ENCODE measurements at places on chromosomes 1 and 21. TPM values are rescaled to one million over a fixed set of nuclear protein-coding genes. Genes with fewer than 3 reads are reported as not detected.
A peak's percentile ranks its signal among the peaks of the same experiment; 100 is the strongest.

AMY2A gene
- total RNA-seq = not detected

PDZK1IP1 gene
- not detected for total RNA-seq

- DNase-seq = peak; percentile 13
- peaks cover 4% of the 10 kb centered on the region for H3K4me1 ChIP-seq
- no peaks in the 10 kb centered on the region for H3K27me3 ChIP-seq
- no peaks in the 10 kb centered on the region for H3K36me3 ChIP-seq
- no peak overlapping the region for H3K27ac ChIP-seq
Observed at GRCh38 chr1:200951016-200951415, 56.3 kb downstream of the INAVA start.

DNA sequence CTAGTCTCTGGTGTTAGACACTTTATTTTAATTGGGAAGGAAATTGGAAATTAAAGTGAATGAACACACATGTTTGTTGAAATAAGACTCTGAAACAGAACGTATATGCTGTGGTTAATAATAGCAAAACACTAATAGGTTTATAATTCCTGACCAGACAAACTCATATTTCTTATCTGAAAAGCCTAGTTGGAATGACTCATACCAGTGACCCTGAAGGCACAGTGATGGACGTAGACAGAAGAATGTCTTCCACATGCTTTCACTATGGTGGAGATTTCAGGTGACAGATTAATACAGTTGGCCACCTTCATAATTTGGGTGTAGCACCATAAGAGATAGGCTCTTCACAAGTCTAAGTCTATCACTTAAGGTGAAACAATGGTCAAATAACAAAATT lies 83.0 kb upstream of the COL11A1 start:
- H3K4me3 ChIP-seq = no peak overlapping the region
- H3K4me1 ChIP-seq = no peaks in the 10 kb centered on the region
- no peak for DNase-seq
- H3K27me3 ChIP-seq = no peaks in the 10 kb centered on the region

GRCh38 chr1:154481053-154481452 lies 21.0 kb upstream of the TDRD10 start:
- H3K4me3 ChIP-seq = no peak overlapping the region
- DNase-seq = no peak
- H3K4me1 ChIP-seq = peaks cover 8% of the 10 kb centered on the region
- H3K36me3 ChIP-seq = no peaks in the 10 kb centered on the region

DNM3 gene
- total RNA-seq = 0.57 TPM

GRCh38 chr1:111620441-111620971 lies 917 bp downstream of the RAP1A start:
- H3K4me1 ChIP-seq = peaks cover 3% of the 10 kb centered on the region
- no peaks in the 10 kb centered on the region for H3K36me3 ChIP-seq
- no peak for DNase-seq
- peaks cover 18% of the 10 kb centered on the region for H3K27me3 ChIP-seq

DNA sequence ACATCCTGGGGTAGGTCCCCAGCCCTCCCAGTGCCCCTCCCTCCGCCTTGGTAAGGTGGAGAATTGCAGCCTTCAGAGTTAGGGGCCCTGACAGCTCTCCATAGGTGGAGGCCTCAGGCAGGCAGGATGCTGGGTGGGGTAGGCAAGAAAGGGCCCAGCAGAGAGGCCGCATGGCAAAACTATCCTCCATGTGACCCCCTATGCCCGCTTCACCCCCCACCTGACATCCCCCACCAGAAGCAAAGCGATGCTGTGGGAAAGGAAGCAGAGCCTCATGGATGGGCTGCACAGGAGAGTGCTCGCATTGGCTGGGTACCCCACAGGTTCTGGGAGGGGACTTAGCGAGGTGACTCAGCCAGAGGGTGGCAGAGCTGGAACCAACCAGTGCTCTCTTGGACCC lies 1.6 kb downstream of the S100A9 start:
- no peaks in the 10 kb centered on the region for H3K36me3 ChIP-seq
- H3K4me3 ChIP-seq = no peak overlapping the region
- peak; percentile 31 for DNase-seq
- H3K27me3 ChIP-seq = no peaks in the 10 kb centered on the region
- H3K27ac ChIP-seq = no peak overlapping the region

DNA sequence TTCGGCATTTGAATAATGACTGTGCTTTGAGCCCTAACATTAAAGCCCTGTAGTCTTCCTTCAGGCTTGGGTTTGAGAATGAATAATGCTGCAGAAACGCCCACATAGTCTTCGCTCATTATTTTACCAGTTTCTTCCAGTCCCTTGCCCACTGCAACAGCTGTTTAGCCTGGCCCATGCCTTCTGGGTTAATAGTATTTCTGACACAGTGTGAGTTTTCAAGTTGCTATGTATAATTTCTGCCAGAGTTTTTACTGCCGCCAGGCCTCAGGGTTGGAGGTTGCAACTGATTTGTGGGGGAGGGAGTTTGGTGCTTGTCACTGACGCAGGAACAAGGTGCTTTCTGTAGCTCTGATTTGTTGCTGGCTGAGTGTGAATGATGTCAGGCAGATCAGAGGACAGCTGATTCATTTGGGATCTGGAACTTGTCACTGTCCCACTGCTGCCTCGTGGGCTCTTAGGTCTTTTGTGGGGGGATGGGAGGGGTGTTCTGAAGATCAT lies 109.8 kb downstream of the MAST2 start:
- no peak overlapping the region for H3K4me3 ChIP-seq
- peaks cover 7% of the 10 kb centered on the region for H3K4me1 ChIP-seq
- H3K27me3 ChIP-seq = no peaks in the 10 kb centered on the region

DNA sequence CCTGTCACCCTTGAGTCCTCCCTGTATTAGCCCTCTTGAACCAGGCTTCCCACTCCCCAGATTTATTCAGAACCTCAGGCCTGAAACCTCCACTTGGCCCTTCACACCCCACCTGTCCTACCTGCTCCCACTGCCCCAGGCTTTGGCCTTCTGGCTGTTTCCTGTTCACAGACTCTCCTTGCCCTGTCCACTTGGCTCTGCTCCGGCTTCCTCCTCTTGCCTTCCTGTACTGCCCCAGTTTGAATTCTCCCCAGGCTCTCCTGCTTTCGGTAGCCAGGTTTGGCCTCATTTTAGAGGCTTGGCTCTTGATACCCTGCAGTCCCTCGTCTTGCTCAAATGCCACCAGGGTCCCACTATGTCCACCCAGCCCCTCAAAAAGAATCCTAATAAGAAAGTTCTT lies 385.2 kb downstream of the KCNH1 start:
- no peaks in the 10 kb centered on the region for H3K36me3 ChIP-seq
- no peak for DNase-seq
- no peak overlapping the region for H3K27ac ChIP-seq
- H3K4me1 ChIP-seq = no peaks in the 10 kb centered on the region
- no peak overlapping the region for H3K4me3 ChIP-seq

DLGAP3 gene
- total RNA-seq = 4.0 TPM

- H3K27ac ChIP-seq = no peak overlapping the region
- DNase-seq = no peak
- no peaks in the 10 kb centered on the region for H3K27me3 ChIP-seq
- no peaks in the 10 kb centered on the region for H3K36me3 ChIP-seq
Observed at GRCh38 chr1:43801203-43801602, 93.9 kb downstream of the ST3GAL3 start.

TRIM58 gene
- total RNA-seq = 1.7 TPM

LAMTOR2 gene
- 101 TPM for total RNA-seq

FOXO6 gene
- total RNA-seq = 1.9 TPM

DNA sequence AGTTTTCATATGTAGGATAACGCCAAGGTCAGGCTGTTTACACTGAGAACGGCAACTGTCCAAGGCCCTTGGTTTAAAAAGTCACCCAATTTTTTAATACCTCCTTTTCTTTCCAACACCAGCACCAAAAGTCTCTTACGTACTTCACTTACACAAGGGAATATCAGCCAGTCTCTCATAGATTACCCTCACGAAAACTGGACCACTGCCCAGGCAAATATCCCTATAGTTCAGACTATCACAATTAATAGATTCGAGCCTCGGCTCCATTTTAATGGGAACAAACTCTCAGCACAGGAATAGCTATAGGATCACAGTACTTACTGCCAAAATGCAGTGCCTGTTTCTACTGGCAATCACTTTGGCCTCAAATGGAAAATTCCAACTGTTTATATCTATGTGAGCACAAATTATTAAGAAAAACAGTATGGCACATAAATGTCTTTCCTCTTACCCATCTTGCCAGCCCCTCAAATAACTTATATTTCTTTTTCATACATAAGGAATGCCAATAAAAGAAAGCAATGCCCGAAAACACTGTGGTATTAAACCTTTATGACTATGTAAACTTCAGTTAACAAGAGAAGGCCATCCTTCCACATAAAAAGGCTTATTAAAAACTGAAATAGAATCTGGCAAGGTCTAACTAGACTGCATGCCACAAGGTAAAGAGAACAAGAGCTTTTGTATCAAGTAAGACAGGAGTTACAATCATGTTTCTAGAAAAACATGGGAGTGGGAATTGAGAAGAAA lies 97.8 kb downstream of the SLC45A1 start:
- H3K4me1 ChIP-seq = peaks cover 16% of the 10 kb centered on the region
- peaks cover 62% of the 10 kb centered on the region for H3K36me3 ChIP-seq
- no peak for DNase-seq
- H3K4me3 ChIP-seq = no peak overlapping the region
- no peaks in the 10 kb centered on the region for H3K27me3 ChIP-seq

DNA sequence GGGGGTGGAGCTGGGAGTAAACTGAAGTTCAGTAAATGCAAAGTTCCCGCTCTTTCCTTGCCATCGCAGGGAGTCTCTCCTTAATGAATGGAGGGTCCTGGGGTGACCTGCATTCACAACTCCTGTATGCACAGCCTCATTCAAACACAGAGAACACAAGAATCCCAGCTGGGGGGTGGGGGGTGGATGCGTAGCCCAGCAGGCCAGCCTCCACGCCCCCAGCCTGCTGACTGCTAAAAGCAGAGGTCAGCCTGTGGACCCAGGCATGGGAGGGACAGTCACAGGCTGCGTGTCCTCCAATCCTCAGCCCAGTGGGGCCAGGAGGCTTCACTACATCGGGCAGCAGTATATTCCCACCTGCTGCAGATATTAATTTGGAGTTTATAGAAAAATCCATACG lies 263.1 kb downstream of the GRIK3 start:
- H3K4me3 ChIP-seq = peak overlapping the region; percentile 59
- H3K27me3 ChIP-seq = no peaks in the 10 kb centered on the region
- peak; percentile 93 for DNase-seq
- no peaks in the 10 kb centered on the region for H3K36me3 ChIP-seq

GRCh38 chr1:147807405-147807804 lies 47.0 kb upstream of the GJA5 start:
- H3K4me3 ChIP-seq = no peak overlapping the region
- peak; percentile 38 for DNase-seq
- H3K36me3 ChIP-seq = no peaks in the 10 kb centered on the region
- peaks cover 9% of the 10 kb centered on the region for H3K27me3 ChIP-seq
- H3K4me1 ChIP-seq = no peaks in the 10 kb centered on the region

HUNK gene
- total RNA-seq = 6.5 TPM

- H3K27me3 ChIP-seq = peaks cover 25% of the 10 kb centered on the region
- H3K4me3 ChIP-seq = peak within 1 kb of the TSS; percentile 94
- H3K4me1 ChIP-seq = peaks cover 3% of the 10 kb centered on the region
- H3K27ac ChIP-seq = no peak within 1 kb of the TSS
- DNase-seq = peak; percentile 95
- no peaks in the 10 kb centered on the region for H3K36me3 ChIP-seq
Observed at GRCh38 chr1:186680245-186681061, at the start of gene PTGS2. PTGS2 (minus strand) TSS chr1:186680423; CDS start chr1:186680290, 133 bp downstream.

- no peak overlapping the region for H3K27ac ChIP-seq
- no peak overlapping the region for H3K4me3 ChIP-seq
- no peaks in the 10 kb centered on the region for H3K27me3 ChIP-seq
- no peaks in the 10 kb centered on the region for H3K4me1 ChIP-seq
- DNase-seq = no peak
Observed at GRCh38 chr1:7119156-7119555, 333.9 kb downstream of the CAMTA1 start.

LRRC42 gene
- 44.9 TPM for total RNA-seq

- H3K27me3 ChIP-seq = no peaks in the 10 kb centered on the region
- H3K27ac ChIP-seq = no peak overlapping the region
- H3K4me1 ChIP-seq = peaks cover 4% of the 10 kb centered on the region
- DNase-seq = no peak
- peaks cover 54% of the 10 kb centered on the region for H3K36me3 ChIP-seq
- no peak overlapping the region for H3K4me3 ChIP-seq
Observed at GRCh38 chr1:39854738-39855137, 28.6 kb downstream of the TRIT1 start.

ZRANB2 gene
- total RNA-seq = 84.8 TPM

- no peaks in the 10 kb centered on the region for H3K27me3 ChIP-seq
- peaks cover 2% of the 10 kb centered on the region for H3K4me1 ChIP-seq
Observed at GRCh38 chr1:167136191-167136614, 42.3 kb downstream of the STYXL2 start.

DNA sequence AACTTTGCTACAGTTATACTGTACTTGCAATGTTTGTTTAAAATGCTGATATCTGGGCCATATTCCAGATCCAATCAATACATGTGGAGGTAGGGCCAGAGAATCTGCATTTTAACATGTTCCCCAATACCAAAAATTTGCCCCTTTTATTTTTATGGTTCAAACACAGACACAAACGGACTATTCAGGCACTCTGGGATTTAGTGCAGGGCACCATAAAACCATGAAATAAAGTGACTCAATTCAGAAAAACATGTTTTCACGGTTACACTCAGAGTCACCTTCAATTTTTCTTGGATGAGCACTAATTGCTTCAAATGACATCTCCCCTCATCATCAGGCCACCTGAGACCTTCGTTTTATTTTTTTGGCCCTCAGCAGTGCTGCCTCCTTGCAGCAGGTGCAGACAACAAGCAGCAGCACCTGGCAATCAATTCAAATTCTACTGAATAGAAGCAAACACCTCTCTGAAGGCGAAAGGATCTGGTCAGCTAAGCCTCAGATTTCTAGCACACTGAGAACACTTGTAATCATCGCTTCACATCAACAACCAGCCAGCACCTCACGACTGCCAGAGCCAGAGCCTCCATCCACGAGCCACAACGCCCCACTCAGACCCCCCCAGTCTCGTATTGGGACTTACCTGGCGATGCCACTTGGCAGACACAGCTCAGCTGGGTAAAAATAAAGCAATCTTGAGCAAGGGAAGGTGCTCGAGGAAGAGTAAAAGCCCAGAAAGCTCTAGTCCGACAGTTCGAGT lies 1.1 kb downstream of the ERO1B start:
- H3K4me3 ChIP-seq = peak overlapping the region; percentile 85
- peak; percentile 72 for DNase-seq
- H3K36me3 ChIP-seq = no peaks in the 10 kb centered on the region

DNA sequence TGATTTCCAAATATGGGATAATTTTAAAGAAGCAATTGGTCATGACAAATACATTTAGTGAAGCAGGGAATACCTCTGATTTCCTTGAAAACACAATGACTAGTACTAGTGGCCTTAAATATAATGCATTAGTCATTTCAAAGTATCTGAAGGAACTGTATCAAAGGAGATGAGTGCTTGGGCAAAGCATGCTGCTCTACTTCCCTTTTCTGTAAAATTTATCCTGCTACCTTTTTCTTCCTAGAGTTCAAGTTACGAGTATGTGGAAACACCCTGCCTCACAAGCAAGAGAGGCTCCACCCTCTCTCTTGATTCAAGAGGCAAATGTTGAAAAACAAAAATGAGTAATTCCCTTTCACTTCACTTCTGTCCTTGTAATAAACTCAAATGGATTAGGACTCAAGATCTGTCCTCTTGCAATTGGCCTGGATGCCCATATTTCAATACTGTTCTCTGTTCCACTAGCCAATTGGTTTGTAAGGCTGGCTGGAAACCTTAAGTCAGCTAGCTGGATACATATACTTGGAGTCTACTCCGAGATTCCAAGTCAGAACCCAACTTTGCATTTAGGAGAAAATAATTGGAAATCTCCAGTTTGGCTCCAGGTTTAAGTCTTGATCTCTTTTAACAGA lies 92.5 kb downstream of the CDC42BPA start:
- H3K36me3 ChIP-seq = no peaks in the 10 kb centered on the region
- no peak for DNase-seq
- no peaks in the 10 kb centered on the region for H3K27me3 ChIP-seq
- no peak overlapping the region for H3K4me3 ChIP-seq
- H3K4me1 ChIP-seq = no peaks in the 10 kb centered on the region
- H3K27ac ChIP-seq = no peak overlapping the region

HAO2 gene
- not detected for total RNA-seq

Data from endodermal cell (in vitro differentiated cells).